ENCODE measurements at places on chromosomes 7 and 10.

GRCh38 chr10:110017052-110017451 lies 9.3 kb downstream of the ADD3 start:
- DNase-seq = no peak

- DNase-seq = no peak
These were observed 130.0 kb upstream of the EEPD1 start for GRCh38 chr7:36023033-36023560.

GRCh38 chr7:105587909-105588635 lies 6.8 kb upstream of the EFCAB10 start:
- DNase-seq = no peak

DNA sequence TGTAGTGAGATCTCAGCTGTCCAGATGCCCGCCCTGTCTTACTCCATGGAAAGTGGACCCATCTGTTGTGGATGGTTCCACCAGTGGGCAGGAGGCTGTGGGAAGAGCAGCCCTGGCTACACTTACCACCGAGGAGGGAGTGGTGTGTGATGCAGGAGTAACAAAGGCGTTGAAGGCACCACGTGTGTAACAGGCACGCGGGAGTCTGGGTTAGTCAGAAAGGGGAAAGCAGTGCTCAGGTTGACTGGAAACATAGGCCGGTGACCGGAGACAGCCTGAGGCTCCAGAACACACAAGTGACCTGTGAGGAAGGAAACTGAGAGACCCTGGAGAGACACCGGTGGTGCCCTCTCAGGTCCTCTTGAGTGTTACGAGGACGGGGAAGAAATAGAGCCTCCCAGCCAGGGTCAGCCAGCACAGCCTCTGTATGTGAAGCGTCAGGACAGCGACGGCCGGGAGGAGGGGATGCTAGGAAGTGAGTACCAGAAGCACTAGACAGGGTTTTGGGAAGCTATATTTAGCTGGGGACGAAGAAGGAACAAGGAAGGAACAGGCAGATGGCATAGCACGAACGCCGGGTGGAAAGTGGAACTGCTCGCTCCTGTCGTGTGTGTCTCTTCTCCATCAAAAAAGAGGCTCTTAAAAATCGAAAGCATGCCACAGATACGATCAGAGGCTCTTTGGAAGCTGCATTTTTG lies 51.7 kb downstream of the DAGLB start:
- no peak for DNase-seq

DNA sequence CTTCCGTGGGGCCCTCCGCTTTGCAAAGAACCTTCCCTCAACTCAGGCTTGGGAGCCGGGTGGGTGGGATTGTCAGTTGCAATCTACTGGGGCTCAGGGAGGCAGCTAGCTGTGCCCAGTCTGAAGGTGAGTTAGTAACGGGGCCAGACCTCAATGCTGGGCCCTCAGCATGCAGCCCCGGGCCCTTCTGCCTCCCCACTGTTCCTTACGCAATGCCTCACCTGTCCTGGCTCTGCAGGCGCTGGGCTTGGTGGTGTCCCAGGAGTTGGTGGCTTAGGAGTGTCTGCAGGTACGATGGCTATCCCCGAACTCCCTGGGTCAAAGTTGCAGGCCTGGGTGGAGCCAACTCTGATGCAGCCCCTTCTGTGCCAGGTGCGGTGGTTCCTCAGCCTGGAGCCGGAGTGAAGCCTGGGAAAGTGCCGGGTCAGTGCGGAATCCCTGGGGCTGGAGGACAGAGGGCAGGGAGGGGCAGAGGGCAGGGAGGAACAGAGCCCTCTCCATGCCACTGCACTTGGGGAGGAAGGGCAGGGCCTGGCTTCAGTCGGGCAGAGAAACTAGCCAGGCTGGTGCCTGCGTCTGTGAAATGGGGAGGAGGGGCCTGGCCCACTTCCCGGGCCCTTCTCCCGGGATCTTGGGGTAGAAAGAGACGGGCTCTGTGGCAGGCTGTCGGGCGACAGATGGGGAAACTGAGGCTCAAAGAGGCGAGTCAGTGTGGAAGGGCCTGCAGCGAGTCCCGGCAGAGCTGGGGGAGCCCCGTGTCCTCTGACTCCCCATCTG lies 15.0 kb downstream of the ELN start:
- DNase-seq = no peak

DNA sequence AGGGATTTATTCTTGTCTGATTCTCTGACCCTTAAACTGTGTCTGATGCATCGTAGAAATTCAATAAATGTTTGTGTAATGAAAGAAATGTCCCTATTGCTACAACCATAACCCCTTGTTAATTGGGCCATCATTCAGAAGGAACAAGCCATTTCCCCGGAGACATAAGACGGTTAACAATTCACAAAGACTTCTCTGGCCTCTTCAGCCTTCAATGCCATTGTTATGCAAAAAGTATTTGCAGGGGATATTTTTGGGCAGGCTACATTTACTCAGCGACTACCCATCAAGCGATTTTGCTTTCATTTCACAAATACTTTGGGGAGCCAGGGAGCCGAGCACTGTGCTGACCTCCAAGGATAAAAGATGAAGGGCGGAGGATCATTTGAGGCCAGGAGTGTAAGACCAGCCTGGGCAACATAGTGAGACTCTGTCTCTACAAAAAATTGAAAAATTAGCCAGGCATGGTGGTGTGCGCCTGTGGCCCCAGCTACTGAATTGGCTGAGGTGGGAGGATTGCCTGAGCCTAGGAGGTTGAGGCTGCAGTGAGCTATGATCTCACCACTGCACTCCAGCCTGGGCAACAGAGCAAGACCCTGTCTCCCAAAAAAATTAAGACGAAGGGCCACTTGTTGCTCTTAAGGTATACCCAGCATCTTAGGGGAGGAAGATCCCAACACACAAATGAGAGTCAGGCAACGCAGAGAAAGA lies 20.0 kb upstream of the SDK1 start:
- DNase-seq = no peak

All from CD4-positive, alpha-beta T cell treated with Interleukin-15 for 4 hours (primary cell).